DMS53 (cell line): ENCODE measurements at places on chromosomes 16 and 17.
A peak's percentile ranks its signal among the peaks of the same experiment; 100 is the strongest.

GRCh38 chr16:4692460-4693295 is 684 bp upstream of the NUDT16L1 start:
- peak; percentile 62 for DNase-seq

DNA sequence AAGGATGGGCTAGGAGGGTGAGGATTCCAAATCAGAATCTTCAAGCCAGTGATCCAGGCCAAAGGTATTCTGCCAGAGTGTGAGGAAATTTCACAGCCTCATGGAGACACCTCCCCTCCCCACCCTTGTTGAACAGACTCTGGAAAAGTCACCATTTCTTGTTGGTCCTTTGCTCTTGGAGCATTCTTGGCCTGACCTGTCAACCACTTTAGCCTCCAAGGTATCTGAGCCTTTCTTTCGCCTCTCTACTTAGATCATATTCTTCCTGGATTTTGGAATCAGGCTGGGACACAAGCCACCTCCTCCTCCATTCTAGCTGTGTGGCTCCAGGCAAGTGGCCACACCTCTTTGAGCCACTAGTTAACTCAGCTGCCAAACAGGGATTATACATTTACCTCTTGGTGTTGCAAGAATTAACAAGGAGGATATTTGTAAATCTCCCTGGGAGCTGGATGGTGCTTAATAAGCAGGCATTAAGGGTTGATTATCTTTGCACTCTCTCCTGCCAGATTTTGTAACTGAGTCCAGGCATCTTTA is 193.5 kb downstream of the WWOX start:
- peak; percentile 57 for DNase-seq

DNA sequence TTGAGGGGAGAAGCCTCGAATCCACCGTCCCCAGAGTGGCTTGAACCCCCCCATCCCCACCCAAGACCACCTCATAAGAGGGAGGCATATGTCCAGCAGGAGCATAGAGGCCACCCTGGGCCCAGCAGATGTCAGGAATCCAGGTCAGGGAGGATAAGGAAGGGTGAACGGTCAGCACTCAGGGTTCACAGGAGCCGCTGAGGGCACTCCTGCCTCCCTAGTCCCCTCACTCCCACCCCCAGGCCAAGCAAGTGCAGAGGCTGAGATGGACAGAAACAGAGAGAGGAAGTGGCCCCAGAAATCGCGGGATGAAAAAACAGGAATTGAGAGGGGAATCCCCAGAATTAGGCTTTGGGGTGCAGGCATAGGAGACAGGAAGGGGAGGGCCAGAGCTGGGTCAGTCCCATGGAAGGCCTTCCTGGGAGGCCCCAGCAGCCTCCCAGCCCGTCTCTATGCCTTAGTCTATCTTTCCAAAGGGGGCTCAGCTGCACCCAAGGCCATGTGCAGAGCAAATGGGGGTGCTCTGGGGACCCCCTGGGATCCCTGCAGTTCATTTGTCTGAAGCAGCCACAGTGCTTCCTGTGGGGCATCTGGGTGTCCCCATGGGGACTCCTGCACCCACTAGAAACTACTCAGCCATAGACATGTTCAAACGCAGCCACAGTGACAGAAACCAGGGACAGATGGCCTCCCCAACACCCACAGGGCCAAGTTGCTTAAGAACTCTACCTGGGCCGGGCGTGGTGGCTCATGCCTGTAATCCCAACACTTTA is 1.7 kb downstream of the CMTM3 start:
- DNase-seq = no peak

DNA sequence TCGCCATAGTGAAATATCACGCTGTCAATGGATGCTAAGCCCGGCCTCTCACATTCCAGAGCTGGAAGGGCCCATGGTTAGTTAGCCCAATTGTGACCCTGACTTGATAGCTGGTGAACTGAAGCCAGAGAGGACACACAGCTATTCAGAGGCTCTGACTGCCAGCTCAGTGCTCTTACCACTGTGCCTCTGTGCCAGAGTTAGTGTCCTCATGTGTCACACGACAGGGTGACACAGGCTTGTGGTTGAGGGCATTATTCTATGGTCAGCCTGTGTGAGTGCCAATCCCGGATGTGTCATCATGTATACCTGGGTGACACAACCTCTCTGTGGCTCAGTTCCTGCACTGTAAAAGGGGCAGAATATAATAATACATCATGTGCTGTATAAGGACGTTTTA is 2.5 kb upstream of the MT1X start:
- DNase-seq = peak; percentile 29

GRCh38 chr16:34802396-34802795 is 1343.0 kb downstream of the TP53TG3F start:
- DNase-seq = no peak

DNA sequence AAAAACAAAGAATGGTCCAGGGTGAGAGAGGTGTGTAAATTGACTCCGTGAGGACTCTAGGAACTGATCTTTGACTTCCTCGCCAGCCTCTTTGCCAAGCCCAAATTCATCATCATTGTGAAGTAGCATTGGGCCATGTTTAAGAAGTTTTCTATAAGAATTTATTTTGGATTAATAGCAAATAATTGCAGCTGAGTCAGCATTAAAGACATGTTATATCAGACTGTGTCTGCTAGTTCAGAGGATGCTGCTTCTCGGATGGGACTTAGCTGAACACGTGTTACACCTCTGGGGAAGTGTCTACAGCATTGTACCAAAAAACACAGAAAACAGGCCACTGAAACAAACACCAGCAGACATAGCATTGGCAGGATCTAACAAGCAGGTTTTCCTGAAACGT is 366.6 kb downstream of the CDH13 start:
- no peak for DNase-seq

- no peak for DNase-seq
Measured at GRCh38 chr17:48704361-48705248, 17.7 kb downstream of the PRAC1 start.

GRCh38 chr17:65886315-65887245 is 305.4 kb downstream of the CEP112 start:
- DNase-seq = no peak

DNA sequence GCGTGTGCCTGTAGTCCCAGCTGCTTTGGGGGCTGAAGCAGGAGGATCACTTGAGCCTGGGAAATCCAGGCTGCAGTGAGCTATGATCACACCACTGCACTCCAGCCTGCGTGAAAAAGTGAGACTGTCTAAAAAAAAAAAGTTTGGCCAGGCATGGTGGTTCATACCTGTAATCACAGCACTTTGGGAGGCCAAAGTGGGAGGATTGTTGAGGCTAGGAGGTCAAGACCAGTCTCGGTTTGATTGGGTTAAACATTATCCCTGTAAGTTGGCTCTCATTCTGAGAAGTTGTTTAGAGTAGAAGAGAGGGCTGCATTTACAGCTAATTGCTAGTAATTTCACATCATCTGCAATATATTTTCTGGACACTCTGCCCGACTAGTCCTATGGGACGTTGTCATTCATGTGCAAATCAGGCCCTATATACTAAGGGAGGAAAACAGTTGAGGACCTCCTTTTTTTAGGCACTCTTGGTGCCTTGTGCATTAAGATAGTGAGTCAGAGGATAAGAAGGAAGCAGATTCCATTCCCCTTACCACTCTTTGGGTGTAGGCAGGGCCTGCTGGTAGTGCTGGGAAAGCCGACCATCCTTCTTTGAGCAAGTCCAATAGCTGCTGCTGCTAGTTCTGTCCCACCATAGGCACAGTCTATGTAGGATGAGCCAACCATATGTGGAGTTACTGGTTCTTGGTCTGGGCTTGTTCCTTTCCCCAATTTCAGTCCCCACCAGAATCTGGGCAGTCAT is 18.7 kb downstream of the HMOX2 start:
- DNase-seq = no peak

GRCh38 chr16:53069772-53070171 is 15.0 kb downstream of the CHD9 start:
- no peak for DNase-seq

DNA sequence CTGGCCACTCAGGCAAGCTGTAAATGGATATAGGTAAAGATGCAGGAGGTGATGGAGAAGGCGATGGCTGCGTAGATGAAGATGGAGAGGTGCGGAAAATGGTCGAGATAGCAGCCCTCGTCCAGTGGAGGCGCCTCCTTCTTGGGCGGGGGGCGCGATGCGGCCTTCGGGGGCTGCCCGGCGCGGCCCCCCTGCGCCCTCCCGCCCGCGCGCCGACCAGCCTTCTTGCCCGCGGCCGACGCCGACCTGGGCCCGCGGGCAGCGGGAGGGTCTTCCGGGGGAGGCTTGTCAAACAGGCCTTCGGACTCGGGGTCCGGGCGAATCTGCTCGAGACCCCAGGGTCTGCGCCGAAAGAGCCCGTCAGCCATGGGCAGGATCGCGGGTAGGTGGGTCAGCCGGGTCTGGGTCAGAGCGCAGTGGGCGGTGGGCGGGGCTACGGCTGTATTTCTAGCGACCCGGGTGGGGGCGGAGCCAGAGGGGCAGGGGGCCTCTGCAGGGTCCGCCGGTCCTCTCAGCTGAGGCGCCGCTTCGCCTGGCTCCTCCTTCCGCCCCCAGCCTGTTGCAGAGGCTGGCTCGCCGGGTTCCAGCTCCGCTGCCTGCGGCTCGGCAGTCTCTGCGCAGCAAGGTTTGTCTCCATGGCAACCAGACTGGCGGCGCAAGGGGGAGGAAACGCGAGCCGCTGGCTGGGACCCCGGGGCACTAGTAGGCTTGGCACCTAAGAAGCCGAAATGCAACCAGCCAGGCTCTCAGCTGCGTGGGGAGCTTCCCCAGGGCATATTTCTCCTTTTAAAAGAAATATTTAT is 14.4 kb downstream of the MIS12 start:
- DNase-seq = peak; percentile 84

GRCh38 chr17:63399856-63400255 is 46.2 kb downstream of the CYB561 start:
- DNase-seq = peak; percentile 5

- no peak for DNase-seq
Measured at GRCh38 chr17:74353446-74354060, 8.1 kb downstream of the BTBD17 start.

DNA sequence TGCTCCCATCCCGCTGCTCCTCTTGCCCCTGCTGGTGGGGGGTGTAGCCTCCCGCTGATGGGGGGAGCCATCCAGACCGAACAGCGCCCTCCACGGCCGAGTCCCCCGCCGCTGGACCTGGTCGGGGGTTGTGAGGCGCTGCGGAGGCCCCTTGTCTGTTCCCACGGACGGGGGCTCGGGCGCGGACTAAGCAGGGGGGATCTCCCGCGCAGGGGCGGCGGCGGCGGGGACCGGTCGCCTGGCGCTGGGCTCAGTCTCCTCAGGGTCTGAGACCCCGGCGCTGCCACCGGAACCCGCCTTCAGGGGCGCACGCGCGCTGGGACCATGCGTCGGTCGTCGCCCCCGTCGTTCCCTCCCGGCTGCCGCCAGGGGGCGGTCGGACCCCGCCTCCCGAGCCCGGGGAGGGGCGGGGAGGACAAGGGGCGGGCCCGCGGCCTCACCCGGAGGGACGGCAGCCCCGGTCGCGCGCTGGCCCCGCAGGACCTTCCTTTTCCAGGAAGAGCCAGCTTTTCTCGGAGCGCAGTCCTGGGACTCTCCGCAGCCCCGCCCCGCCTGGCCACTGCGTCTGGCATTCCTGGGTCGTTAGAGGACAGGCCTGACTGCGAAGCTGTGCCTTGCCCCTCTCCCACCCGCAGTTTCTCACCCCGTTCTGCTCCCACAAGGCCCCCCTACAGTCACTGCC is 6.3 kb upstream of the IL32 start:
- peak; percentile 90 for DNase-seq

- DNase-seq = no peak
Measured at GRCh38 chr16:27959914-27960313, 103.6 kb downstream of the GSG1L start.

- peak; percentile 96 for DNase-seq
Measured at GRCh38 chr16:383326-384051, 1.7 kb upstream of the PGAP6 start.

GRCh38 chr17:64183815-64184214 is 53.9 kb upstream of the ERN1 start:
- DNase-seq = no peak

- DNase-seq = no peak
Measured at GRCh38 chr17:42142371-42142896, 12.4 kb downstream of the RAB5C start.

GRCh38 chr17:68599552-68600066 is 1.6 kb downstream of the FAM20A start:
- DNase-seq = no peak

GRCh38 chr17:81682565-81683207 is 911 bp downstream of the ARL16 start:
- peak; percentile 54 for DNase-seq

DNA sequence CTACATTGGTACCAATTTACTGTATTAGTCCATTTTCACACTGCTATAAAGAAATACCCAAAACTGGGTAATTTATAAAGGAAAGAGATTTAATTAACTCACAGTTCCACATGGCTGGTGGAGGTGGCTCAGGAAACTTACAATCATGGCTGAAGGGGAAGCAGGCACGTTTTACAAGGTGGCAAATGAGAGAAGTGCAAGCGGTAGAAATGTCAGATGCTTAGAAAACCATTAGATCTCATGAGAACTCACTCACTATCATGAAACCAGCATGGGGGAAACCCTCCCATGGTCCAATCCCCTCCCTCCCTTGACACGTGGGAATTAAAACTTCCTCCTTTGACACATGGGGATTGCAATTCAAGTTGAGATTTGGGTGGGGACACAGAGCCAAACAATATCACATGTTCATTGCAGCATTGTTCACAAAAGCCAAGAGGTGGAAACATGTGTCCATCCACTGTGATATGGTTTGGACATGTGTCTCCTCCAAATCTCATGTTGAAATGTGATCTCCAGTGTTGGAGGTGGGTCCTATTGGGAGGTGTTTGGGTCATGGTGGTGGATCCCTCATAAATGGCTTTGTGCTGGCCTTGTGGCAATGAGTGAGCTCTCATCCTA is 3.1 kb upstream of the SPACA3 start:
- DNase-seq = no peak

GRCh38 chr16:87957296-87958094 is 6.3 kb downstream of the BANP start:
- DNase-seq = no peak

DNA sequence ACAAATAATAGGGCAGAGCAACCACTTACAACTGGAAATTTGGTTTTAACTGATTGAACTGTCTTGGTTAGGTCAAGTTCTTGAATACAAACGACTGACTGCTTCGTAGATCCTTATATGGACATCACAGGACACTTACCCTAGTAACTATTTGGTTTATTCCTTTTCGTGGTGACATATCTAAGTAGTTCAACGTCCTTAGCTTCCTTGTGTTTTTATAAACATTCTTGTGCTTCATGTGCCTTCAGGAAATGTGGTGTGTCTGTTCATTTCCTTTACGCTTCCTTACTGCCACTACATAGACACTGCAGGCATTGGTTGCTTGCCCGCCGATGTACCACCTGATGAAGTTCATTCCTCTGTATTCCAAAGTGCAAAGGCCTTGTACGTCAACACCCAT is 59.3 kb downstream of the USP10 start:
- DNase-seq = no peak
